ENCODE measurements at places on chromosomes 2 and 18.

DNA sequence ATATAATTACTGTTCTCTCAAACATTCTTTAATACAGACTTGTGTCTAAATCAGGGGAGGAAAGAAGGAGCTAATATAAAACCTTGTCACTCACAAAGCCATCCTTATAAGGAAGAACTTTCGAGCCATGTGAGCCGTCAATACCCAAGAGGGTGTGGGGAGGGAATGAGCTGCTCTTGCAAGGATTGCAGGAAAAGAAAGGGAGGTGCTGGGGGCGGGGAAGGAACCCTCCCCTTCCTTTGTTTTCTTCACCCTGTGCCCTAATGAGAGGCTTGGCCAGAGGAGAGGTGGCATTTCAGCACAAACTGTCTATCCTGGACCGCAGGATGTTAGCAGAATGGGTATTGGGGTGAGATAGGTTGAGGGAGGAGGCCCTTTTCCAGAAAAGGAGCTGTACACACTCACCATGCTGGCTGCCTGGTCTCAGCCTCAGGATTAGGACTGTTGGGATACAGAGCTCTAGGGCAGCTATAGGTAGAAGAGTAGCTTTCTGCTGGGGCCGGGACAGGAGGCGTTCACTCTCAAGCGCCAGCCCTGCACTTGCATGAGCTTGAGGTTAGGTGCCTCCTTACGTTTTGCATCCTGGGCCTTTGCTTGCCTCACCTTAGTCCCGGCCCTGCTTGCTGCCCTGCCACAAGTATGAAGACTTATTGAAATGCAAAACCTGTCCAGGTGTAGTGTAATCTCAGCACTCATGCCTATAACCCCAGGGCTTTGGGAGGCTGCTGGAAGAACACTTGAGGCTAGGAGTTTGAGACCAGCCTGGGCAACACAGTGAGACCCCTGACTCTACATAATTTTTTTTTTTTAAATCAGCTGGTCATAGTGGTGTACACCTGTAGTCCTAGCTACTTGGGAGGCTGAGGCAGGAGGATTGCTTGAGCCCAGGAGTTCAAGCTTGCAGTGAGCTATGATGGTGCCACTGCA, 190.5 kb downstream of the LOXHD1 start:
- DNase-seq: no peak

DNA sequence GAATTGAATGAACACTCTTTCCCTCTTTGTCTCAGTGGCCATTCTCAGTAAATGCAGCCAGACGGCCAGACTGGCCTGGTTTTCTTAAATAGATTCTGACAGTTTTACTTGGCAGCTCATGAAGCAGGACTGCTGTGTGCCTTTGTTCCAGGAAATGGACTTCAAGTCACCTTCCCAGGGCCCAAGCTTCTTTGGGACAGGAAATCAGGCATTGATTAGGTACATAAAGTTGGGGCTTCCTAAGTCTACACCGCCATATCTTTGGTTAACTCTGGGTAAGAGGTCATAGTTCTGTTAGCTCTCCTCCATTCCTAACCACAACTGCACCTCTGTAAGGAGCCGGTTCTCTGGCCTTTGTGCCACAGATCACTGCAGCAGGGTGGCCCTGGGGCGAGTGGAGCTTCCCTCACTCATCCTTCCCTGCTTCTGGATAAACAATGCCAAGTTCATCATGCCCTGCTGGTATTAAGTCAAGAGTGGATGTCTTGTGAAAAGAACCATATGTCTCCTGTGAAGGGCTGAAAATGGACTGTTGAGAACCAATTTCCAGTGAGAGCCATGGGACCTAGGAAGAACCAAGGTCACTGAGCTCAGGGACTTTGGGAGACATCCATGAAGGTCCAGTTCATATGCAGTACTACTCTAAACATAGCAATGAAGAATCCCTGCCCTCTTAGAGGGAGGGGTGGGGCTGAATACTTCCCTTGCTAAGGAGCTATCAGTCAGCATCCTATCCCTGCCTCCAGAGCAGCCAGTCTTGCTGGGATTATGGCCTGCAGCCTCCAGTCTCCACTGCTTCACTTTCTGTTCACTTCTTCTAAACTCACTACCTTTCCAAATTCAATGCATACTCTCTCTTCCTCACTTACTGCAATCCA, 122.6 kb upstream of the XPO1 start:
- DNase-seq: no peak

- DNase-seq: no peak
These were observed 105.2 kb upstream of the OTOS start for GRCh38 chr2:240245706-240246105.

GRCh38 chr2:188726626-188727247, 247.4 kb upstream of the COL3A1 start:
- DNase-seq: no peak

DNA sequence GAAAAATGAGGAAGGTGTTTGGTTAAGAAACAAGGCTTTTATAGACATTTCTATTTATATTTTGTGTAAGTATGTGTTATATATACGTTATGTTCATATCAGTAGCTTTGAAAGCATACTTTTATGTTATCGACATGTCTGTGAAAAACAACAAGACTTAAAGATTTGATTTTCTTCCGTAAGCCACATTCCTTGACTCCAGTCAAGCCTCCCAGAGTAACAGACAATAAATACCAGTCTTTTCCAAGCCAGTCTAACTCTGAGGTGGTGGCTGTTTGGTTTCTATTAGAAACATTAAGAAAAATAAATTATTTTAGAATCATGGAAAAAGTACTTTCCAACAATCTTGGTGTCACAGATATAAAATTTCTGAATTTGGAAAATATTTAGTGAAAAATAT, 16.3 kb upstream of the ITGAV start:
- no peak for DNase-seq

DNA sequence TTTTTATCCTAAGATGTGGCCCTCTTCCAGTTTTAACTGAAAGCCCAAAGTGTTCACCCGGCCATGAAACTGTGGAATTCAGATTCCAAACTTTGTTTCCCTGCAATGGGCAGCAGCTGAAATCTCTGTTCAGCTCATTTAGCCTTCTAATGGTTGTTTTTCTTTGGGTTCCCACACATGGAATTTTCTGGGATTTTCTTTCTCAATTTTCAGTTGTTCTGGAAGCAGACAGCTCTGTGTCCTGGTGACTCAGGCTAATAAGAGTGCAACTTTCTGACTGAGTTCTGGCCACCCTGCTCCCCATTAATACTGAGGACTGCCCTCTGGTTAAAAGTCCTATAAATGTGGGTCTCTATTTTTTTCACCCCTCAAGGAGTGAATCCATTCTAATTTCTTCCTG, 78.5 kb downstream of the PMS1 start:
- DNase-seq: no peak

DNA sequence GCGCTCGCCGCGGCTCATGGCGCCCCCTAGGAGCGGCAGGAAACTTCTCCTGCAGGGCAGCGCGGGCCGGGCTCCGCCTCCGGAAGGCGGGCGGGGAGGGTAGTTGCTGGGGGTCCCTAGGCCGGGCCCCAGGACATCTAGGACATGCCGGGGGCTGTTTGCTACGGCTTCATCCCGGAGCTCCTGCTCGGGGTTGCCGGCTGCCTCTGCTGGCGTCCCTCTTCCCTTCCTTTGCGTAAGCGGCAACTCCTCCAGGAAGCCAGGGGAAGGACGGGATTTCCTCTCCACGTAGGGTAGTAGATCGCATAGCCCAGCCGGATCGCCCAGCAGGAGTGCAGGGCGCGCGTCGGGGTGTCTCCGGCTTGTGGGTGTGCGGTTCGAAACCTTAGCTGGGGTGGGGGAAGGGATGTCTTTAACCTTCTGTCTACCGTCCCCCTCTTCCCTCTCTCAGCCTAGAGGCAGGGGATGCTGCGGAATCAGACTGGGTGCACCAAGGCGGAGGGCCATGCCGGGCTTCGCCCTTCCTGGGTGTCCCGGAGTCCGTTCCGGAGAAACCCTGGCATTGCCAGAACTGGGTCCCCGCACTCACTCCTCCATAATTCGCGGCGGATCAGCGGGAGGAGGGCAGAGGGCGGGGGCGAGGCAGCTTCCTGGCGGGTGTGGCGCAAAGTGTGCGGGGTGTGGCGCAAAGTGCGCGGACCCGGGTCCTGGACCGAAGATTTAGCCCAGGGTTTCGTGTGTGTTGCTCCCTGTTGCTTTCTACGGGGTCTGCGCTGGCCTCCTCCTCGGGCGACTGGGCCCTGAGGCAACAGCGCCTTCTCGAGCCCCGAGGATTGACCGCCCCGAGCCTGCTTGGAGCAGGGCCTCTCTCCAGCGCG, 12.2 kb upstream of the SKOR2 start:
- DNase-seq: no peak

GRCh38 chr2:129779783-129780182, 199.7 kb upstream of the RAB6C start:
- DNase-seq: no peak

GRCh38 chr2:43391878-43392215, 165.4 kb upstream of the ZFP36L2 start:
- DNase-seq: no peak

DNA sequence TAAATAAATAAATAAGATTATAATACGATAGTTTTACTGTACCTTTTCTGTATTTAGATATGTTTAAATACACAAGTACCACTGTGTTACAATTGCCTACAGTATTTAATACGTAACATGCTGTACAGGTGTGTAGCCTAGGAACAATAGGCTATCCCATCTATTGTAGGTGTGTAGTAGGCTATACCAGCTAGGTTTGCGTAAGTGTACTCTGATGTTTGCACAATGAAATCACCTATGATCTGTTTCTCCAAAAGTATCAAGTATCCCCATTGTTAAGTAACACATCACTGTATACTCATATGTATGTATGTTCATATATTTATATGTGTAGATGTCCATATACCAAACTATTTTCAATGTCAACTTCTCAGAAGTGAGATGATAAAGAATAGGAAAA, 118.2 kb upstream of the RND3 start:
- DNase-seq: no peak

GRCh38 chr18:76980663-76981395, 151.8 kb downstream of the MBP start:
- DNase-seq: no peak

DNA sequence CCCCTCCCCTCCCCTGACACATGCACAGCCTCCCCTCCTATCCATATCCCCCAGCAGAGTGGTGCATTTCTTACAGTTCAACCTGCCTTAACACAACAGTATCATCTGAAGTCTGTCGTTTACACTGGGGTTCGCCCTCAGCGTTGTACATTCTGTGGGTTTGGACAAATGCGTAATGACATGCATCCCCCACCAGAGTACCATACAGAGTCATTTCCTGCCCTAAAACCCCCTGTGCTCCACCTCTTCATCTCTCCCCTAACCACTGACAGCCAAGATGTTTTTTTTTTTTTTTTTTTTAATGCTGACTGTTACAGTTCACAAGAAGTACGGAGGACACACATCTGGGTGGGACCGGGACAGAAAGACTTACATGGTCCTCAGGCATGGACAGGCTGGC, 22.6 kb downstream of the POMC start:
- DNase-seq: no peak

DNA sequence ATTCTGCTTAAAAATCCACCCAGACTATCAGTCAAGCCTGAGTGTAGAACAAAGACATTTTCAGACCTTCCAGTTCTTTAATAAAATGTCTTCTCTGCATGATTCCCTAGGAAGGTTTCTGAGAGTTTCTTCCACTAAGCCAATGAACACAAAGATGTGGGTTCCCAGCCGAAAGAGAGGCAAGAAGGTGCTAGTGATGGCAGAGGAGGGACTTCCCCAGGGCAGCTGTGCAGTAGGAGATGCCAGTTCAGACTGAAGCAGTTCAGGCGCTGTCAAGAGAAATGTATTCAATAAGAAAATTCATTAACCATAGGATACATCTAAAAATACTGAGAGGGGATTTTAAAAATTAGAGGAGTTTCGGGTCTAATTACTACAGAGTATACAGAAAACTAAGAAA, 83.3 kb downstream of the RND3 start:
- no peak for DNase-seq

DNA sequence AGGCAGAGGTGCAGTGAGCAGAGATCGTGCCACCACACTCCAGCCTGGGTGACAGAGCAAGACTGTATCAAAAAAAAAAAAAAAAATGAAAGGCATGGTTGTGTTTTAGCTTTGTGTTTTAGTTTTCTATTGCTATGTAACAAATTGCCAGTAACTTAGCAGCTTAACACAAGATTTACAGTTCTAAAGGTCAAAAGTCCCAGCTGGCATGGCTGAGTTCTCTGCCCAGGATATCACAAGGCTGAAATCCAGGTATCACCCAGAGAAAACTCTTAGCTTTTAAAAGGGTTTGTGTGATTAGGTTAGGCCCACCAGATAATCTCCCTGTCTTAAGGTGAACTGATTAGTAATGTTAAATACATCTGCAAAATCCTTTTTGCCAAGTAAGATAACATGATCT, 107.7 kb upstream of the YPEL5 start:
- DNase-seq: no peak

DNA sequence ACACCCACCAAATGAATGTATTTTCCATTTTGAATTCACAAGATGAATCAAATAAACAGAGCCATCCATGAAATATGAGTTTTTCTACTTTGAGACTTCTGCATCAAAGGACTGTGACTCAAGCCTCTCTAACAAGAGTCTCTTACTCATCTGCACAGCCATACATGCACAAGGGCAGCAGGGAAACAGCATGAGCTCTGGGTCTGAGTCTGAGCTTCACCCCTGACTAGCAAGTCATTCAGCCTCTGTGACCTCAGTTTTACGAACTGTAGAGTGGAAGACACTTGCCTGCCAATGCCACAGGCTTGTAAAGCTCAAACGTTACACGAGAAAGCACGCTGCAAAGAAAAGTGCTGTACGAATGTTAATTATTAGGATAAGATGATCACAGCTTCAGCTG, 42.9 kb downstream of the MREG start:
- DNase-seq: no peak

DNA sequence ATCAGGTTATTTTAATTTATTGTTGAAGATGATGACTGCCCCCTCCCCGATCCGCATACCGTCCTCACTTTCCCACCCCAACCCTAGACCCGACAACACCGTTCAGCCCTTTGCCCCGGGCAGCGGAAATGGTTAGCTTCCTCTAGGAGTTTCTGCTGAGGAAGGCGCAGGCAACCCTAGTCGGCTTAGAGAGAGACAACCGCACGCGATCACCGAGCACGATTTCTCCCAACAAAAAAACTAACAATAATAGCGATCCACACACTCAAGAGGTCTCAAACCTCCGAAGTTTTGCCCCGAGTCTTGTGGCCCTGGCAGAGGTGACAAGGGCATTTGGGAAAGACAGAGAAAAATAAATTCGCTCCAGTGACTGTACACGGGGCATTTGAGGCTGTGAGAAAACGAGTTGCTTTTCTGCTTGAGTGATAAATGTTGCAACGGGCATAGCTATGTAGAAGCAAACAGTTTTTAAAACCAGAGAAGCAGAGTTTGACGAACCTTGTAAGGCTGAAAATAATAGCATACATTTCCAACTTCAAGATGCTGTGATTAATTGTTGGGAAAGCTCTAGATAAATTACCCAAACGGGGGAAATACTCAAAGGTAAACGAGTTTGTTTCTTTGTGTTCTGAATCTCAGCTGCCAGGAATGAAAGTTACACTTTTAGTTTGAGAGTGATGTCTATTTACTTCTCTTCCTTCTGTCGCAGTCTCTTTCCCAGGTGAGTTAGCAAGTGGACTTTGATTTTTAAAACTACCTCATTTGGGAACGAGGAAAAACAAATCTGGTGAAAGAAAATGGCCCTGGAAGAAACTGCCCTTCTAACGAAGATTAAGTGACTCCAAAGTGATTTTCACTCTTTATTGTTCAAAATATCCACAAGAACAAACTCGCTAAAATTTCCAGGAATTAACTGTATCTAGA, 11.0 kb upstream of the SIX3 start:
- no peak for DNase-seq

Data from pulmonary artery endothelial cell (primary cell).